ENCODE measurements at places on chromosomes 3 and 15. TPM values are rescaled to one million over a fixed set of nuclear protein-coding genes. Genes with fewer than 3 reads are reported as not detected.

Gene AGTR1
- total RNA-seq: 0.10 TPM

Gene COL6A5
- total RNA-seq: not detected

Gene ZMYND10
- total RNA-seq: 1.1 TPM

Gene PSTPIP1
- not detected for total RNA-seq

Gene GATA2
- total RNA-seq: 7.0 TPM

Gene CYP8B1
- total RNA-seq: not detected

Gene SH2D7
- not detected for total RNA-seq

Gene NBEAL2
- 14.8 TPM for total RNA-seq

Gene PARP15
- not detected for total RNA-seq

DNA sequence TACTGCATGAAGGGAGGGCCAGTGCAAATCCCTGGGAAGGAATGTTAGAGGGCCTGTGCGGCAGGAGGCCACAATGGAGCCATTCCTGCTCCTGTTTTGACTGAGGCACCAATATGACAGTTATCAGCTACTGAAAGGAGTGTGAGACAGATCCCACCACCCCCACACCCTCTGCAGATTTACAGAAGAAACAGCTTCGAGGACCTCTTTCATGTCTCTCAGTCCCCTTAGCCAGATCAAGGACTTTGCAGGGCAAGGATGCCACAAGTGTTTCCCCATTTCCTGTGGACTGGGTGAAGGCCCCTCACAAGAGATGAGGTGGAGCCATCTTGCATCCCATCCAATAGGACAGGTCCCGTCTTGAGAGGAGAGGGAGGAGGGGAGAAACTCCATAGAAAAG lies 48.5 kb upstream of the RASGRP1 start:
- no peak for DNase-seq

- no peak for DNase-seq
Observed at GRCh38 chr3:150079029-150079739, 108.5 kb upstream of the PFN2 start.

- no peak for DNase-seq
Observed at GRCh38 chr3:184656829-184657681, 54.8 kb downstream of the MAGEF1 start.

DNA sequence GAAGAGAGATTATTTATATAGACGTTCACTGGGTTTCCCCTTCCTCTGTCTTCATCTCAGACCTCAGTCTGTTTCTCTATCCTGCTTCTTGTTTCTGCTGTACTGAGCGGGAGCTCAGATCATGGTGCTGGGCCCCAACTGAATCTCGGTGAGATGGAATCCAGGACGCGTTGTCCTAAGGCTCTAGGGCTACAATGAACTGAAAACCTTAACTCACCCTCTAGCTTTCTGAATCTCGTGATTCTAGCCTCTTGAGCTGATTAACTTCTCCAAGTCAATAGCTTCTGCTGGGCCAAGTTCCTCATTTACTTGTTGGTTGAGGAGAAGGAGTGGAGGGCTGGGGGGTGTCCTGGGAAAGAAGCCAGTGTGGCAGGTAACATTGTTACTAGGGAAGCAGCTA lies 32.7 kb upstream of the MAP3K13 start:
- DNase-seq: no peak

DNA sequence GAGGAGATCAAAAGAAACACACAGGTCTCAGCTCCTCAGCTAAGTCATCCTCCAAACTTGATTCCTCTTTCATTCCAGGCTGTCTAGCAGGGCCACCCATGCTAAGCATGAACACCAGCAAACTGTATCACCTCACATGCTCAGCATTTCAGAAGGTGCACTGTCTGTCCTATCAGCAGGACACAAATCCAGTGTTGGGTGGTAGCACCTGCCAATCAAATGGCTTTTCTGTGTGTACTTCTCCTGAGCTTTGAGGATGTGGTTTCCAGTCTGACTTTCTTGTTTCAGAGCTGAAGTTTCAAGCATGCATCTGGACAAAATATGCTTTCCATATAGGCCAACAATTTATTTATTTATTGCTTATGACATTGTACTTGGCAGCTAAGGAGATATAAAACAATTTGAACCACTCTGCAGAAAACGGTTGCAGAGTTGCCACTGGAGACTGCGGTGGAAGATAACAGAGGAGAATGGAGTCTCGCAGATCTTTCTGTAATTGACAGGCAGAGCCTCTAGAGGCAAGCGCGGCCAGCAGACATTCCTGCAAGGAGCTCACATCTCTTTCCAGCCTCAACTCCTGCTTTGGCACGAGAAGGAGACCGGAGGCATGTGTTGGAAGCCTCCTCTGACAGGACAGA lies 167.1 kb upstream of the WNT5A start:
- DNase-seq: no peak

DNA sequence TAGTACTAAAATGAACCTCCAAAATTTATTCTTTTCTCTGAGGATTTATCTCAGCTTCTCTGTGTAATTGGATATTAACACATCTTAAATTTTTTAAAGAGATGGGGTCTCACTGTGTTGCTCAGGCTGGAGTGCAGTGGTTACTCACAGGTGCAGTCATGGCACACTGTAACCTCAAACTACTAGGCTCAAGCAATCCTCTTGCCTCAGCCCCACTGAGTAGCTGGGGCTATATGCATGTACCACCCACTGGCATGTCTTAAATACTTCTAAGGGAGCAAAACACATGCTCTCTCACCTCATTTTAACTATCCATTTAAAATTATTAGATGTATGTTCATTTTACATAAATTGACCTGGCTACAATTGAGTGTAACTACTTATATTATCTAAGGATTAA lies 11.3 kb upstream of the TMEM87A start:
- no peak for DNase-seq

GRCh38 chr15:58785355-58785754 lies 14.3 kb downstream of the MINDY2 start:
- DNase-seq: no peak

DNA sequence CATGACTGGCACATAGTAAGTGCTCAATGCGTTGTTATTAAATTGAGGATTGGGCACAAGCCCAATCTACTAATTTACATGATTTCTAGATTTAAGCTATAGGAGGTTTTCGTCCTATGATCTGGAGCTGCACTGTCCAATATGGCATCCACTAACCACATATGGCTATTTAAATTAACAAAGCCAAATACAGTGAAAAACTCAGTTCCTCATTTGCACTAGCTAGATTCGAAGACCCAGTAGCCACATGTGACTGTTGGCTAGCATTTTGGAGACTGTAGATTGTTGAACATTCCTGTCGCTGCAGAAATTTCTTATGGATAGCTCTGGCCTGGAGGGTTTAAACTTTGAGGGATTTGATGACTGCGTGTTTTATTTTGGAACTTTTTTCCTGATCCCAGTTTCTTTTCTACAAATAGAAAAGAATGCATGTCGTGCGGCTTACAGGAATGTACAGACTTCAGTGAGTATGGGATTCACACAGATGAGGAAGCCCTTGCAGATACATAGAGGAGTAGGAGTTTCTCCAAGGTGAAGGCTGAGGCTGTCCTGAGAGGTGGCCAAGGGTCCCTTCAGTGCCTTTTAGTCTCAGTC lies 82.8 kb downstream of the SLCO3A1 start:
- DNase-seq: no peak

- DNase-seq: no peak
Observed at GRCh38 chr3:155331078-155331477, 37.6 kb upstream of the STRIT1 start.

GRCh38 chr3:117285737-117286136 lies 576.2 kb downstream of the TUSC7 start:
- no peak for DNase-seq

DNA sequence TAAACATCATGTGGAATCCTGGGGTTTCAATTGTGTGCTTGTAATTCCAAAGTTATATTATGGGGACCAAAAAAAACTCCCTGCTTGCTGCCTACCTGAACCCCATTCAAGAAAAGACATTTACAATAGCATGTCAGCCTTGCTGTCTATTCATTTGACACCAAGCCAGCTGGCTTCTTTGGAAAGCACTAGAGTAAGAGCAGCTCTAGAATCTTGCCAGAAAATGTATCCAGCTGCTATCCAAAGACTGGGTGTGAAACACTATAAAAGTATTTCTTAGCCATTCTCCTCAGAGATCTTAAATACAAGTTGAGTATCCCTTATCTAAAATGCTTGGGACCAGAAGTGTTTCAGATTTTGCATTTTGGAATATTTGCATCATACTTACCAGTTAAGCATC lies 87.4 kb downstream of the RAD18 start:
- no peak for DNase-seq

DNA sequence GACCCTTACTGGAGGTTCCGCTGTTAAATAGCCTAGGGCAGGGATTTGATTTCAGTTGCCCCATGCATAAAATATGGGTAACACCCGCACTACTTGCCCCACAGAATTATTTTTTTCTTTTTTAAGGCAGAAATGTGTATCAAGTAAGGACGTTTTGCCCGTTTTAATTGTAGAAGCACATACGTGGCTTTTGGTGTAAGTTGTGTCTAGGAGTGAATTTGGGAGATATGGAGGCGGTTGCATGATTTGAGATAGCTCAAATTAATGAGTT lies 636 bp upstream of the LRRC58 start:
- DNase-seq: no peak

- DNase-seq: no peak
Observed at GRCh38 chr15:64851503-64851840, 9.8 kb downstream of the PLEKHO2 start.
